ENCODE measurements at places on chromosomes 1 and 21. TPM values are rescaled to one million over a fixed set of nuclear protein-coding genes. Genes with fewer than 3 reads are reported as not detected.

CD48 gene
- total RNA-seq, result 3.6 TPM

S100A7A gene
- not detected for total RNA-seq

AADACL3 gene
- not detected for total RNA-seq

UBE2U gene
- total RNA-seq, result not detected

GPR25 gene
- total RNA-seq, result not detected

Measured in aorta (tissue), 5 donors.